ENCODE measurements at places on chromosomes 4 and X.
A peak's percentile ranks its signal among the peaks of the same experiment; 100 is the strongest.

DNA sequence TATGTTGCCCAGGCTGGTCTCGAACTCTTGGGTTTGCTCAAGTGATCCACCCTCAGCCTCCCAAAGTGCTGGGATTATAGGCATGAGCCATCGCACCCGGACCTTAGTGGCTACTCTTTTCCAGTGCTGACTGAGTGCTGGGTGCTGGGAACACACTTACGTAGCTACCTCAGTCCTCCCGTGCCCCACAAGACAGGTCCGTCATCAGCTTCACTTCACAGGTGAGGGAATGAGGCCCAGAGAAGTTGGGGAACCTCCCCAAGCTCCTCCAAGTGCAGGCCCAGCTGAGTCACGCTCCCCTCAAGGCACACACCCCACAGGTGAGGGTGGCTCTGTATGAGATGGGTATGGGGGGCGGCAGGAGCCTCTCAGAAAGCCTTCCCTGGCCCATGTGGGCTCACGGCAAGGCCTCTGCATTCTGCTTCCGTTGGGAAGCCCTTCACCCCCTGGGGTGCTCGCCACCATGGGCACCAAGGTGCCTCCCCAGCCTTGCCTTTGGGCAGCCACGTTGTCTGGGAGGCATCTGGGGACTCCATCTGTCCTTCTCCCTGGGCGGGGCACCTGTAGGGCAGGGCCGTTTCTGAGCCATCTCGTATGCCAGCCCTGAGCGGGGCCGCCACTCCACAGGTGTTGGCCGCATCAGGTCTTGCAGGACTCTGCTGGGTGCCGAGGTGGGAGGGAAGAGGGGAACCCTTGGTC is 28.4 kb downstream of the NSG1 start:
- no peak for DNase-seq

DNA sequence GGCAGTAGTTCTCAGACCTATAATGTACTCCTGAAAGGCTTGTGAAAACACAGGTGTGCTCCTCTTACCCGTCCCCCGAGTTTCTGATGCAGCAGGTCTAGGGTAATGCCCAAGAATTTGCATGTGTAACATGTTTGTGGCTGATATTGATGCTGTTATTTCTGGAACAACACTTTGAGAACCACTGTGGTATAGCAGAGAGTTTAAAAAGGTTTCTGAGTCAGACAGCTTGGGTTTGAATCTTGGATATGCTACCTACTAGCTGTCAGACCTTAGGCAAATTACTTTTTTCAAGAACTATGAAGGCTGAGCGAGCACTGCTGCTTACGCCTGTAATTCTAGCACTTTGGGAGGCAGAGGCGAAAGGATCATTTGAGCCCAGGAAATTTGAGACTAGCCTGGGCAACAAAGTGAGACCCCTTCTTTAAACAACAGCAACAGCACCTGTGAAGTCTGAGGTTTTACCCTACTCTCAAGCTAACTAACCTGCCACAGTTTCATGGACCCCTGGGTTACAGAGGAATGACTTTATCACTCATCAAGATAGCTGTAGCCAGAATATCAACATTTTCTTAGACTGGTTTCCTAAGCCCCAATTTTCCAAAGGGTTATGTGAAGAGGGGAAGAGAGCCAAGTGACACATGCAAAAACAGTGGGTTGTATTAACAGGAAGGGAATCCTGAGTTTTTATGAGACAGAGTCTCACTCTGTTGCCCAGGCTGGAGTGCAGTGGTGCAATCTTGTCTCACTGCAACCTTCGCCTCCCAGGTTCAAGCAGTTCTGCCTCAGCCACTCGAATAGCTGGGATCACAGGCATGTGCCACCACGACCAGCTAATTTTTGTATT is 5.1 kb downstream of the AFF1 start:
- DNase-seq, result peak; percentile 66

- DNase-seq, result no peak
These were observed 341.7 kb upstream of the FAT1 start for GRCh38 chr4:187065396-187065795.

GRCh38 chrX:21645431-21645830 is 12.7 kb downstream of the KLHL34 start:
- DNase-seq, result no peak

DNA sequence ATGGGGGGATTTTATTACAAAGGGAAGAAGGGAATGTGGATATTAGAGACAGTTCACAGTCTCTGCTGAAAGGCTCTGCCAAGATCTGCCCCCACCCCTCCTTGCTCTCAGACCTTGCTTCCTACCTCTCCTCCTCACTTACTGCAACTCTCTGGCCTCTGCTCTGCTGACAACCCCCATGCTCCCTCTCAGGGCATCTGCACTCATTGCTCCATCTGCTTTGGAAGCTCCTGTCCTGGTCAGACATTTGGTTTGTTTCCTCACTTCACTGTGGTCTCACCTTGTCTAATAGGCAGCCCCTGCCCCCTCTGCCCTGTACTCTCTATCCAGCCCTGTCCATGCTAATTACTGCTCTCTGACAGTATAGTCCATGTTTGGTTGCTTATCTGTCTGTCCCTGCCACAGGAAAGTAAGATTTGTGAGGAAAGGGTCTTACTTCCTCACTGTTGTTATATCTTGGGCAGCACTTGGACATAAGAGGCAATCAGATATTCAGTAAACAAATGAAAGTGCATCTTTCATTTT is 189.3 kb downstream of the PTTG2 start:
- DNase-seq, result no peak

DNA sequence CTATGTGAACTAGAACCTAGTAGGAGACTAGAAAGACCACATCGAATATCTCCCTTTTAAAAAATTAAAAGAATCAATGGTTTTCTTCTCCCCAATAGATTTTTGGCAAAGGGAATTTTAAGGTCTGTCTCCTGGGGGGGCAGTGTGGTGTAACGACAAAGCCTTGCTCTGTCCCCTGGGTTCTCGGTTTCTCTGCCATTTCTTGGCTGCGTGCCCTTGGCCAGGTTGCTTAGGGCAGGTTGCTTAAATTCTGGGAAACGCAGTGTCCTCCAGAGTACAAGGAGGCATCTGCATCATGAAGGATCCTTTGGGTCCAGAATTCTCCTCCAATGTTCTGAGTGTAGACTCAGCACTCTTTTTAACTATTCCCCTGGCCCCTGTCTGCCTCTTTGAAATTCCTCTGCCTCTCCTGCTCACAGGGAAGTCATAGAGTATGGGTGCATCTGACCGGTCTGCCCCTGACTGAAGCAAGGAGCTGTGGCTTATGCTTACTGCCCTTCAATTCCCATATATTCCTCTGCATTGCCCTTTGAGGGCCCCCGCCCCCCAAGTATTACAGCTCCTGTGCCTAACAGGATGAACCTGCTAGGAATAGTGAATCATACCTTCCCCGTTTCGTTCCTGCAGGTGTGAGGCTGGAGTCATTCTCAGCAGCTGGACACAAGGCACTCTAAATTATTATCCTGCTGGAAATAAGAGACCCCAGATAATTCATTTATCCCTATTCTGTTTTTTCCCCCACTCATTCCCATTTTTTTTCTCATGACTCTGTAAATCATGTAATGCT is 2.2 kb downstream of the KIT start:
- no peak for DNase-seq

DNA sequence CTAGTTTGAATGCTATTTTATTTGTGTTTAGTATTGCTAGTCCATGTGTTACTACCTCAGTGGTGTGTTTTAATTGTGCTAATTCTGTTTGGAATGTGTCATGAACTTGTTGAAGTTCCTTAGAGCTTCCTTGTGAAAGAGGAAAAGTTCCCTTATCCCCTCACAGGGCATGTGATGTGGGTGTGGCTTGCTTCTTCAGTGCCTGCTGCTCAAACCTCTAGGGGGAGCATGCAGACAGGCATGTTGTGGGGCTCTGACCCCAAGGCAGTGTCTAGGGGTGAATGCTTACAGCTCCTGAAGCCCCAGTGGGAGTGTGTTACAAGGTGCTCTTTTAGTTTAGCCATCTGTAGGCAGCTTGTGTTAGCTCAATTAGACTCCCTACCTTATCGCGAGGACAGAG is 86.5 kb downstream of the MAGED4 start:
- DNase-seq, result peak; percentile 0

DNA sequence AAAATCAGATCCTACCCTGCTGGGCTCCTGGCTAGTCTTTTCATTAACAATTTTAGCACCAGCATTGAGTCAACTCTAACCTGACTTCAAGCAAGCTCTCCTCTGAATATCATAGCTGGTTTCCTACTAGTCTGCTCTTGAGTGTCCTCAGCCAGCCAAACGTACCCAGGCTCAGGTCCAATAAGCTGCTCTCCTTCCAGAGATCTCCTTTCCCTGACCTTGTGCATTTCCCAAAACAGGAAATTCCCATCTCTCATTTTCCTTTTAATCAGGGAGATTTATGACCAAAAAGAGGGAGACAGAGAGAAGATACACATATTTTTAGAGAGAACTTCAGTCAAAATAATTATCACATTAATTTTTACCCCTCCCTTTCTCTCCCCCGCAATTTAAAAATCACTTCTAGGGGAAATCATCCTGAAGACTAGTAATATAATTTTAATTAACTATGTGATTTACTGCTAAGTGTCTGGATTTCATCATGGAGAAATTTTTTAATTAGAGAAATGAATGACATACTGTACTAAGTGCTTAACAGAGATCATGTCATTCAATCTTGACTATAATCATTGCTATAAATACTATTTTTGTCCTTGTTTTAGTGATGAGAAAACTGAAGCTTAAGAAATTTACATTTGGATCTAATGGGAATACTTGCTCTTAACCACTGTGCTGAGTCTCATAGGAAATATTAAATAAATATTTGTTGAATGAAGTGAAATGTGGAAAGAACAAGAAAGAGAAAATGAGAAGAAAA is 421.7 kb upstream of the INTU start:
- no peak for DNase-seq

GRCh38 chr4:40736910-40737309 is 12.8 kb upstream of the NSUN7 start:
- no peak for DNase-seq

DNA sequence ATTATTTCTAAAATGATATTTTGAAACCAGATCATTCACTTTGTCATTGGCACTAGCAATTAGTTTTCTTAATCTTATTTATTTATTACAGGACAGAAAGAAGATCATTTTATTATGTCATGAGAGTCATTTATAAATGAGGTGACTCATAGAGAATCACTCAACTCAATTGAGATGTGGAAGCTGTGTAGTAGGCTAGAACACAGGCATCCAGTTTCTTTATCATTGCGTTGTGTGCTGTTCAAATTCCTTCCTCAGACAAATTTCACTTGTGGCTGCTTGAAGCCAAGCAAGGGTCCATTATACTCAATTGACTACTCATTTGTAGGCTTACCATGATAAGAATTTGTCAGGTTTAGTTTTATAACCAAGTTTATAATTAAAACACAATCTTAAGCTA is 87.6 kb downstream of the MRPL1 start:
- DNase-seq, result no peak
